ENCODE measurements at places on chromosomes 13 and 19. TPM values are rescaled to one million over a fixed set of nuclear protein-coding genes. Genes with fewer than 3 reads are reported as not detected.

Gene SSC5D
- 7.3 TPM for total RNA-seq

Gene OSCAR
- total RNA-seq: 1.2 TPM

DNA sequence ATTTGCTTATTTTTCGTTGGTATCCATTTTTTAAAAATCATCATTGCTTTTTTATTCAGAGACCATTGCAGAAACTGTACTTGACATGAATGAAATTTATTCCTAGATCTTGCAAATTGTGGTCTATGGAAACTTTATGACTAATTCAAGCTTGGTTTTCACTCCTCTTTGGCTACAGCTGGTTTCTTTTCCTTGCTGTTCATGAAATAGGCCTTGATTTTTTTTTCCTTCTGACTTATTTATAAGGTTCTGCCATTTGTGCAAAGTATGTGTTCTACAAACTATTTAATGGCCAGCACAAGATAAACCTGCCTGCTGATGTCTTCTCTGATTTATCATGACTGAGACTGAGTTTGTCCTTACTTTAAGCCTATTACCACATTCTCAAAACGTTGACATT, 764.0 kb upstream of the SLITRK5 start:
- no peak for DNase-seq

- DNase-seq: peak; percentile 91
Observed at GRCh38 chr19:6273701-6274601, 5.8 kb downstream of the MLLT1 start.

DNA sequence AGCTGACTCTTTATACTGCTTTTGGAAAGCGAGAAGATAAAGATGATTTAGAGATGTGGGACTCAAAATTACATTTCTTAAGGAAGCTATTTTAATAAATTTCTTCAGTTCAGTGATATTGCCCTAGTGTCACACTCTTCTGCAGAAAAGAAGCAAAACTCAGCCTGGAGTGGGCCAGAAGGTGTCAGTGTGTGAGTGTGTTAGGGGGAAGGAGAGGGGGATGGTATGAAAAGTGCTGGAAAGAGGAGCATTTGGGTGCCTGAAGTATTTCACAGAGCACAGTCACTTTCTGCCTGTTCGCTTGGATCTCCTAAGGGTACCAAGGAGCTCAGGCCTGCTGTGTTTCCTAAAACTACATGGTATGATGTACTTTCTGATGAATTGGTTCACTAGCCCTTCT, 84.5 kb upstream of the FRY start:
- DNase-seq: no peak
